ENCODE measurements at places on chromosomes 3 and 15.

DNA sequence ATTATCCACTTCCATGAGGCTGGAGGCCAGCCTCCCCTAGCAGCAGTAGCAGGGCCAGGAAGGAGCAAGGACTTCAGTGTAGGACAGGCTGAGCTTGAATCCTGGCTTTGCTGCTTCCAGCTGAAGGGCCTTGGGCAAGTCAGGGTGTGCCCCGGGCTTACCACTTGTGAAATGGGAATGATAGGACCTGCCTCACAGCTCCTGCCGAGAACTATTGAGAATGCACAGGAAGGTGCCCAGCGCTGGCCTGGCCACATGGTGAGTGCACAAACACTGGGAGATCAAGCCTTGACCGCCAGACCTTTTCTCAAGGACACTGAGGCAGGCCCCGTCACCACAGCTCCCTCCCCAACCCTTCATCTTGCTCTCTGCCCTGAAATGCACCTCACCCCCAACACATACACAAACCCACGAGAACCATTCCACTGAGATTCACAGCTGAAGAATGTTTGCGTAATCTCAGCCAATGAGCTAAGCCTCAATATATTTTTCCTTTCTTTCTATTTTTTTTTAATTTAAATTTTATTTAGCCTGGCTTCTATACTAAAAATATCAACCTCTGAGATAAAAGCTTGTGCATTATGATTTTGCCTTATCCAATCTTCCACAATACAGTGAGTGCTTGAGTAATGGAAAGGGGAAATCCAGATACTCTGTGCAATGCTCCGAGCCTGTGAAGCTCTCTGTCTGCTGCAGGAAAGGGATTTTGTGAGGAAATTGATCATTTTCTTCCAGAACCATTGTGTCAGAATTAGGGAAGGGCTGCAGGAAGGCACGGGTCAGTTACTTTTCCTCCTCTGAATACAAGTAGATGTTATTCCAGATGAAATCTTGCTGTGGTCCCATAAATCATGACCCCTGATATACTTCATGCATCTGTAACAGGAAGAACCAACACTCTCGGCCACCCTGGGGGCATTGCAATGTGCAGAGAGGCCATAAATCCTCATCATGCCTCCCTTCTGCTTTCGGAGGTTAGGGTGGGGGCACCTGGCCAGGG lies 193.9 kb downstream of the TLE3 start:
- no peak for DNase-seq

DNA sequence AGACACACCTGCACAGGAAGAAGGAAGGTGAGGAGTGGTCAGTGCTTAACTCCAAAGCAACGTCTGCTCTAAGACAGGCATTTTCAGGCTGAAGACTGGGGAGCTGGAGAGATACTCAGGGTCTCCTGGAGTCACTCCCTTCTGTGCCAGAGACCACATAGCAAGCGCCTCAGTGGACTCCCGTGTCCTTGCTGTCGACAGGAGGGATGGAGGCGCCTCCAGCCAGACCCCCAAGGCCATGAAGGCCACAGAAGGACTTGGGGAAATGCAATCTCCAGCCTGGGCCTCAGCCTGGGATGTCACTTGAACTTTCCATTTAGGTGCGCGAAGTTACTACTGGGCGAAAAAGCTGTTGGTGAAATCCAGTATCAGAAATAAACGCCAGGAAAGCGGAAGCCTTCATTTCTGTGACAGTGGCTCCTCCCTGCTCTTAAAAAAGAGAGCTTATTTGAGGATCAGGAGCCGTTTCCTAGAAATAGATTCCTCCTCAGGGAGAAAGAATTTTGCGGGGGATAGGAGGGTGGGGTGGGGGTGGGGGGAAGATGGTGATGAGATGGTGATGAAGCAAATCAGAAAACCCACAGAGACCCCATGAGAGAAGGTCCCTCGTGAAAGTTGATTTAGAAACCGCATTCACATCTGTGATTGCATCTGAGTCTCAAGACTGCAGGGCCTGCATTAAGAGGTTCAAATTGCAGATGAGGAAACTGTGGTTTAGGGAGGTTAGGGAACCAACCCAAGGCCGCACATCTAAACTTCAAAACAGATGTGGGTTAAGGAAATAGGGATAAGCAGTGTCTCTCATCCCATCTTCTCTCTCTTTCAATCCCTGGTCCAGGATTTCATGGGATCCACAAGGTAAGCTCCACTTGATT lies 78.8 kb downstream of the ATP2B2 start:
- no peak for DNase-seq

- DNase-seq = no peak
These were observed 73.4 kb downstream of the PLXNA1 start for GRCh38 chr3:127056281-127056680.

GRCh38 chr15:58015565-58015964 lies 49.9 kb downstream of the ALDH1A2 start:
- no peak for DNase-seq

- no peak for DNase-seq
These were observed 24.9 kb downstream of the ALS2CL start for GRCh38 chr3:46668591-46668990.

- DNase-seq = no peak
These were observed 95.5 kb downstream of the TFDP2 start for GRCh38 chr3:142053835-142054234.

DNA sequence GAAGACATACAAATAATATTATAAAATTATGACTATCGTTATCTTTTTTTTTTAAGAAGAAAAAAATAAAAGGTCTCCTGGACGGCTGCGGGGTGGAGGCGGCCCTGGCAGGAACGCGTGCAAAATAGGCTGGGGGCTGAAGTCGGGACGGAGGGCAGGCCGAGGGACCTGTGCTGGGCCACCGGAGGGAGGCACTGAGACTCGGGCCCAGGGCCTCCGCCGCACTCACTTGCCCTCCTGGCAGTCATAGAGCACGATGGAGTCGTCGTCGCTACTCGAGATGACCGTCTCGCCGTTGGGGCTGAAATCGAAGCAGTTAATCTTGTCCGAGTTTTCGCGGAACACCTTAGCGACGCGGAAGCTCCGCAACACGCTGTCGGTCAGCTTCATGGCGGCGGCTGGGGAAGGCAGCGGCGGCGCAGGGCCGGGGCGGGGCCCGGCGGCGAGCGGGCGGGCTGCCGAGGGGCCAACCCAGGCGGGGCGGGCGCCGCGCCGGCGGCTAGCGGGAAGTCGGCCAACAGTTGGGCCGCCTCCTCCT lies 408 bp downstream of the WDR82 start:
- DNase-seq = peak; percentile 38

DNA sequence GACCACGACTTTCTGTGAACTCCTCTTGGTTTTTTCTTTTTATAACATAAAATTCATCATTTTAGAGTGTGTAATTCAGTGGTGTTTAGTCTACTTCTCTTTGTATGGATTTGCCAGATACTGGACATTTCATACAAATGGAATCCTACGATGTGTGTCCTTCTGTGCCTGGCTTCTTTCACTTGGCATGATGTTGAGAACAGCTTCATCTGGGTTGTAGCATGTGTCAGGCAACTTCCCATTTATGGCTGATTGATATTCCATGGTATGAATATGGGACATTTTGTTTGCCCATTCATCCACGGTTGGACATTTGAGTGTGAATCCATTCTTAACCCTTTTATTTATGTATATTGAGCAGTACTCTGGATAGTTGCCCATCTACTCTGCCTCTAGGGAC lies 82.7 kb upstream of the KLF13 start:
- no peak for DNase-seq

GRCh38 chr3:146469150-146470017 lies at the start of gene PLSCR2:
Gene PLSCR2, minus strand, starts transcription at chr3:146469561. Its CDS starts 9,657 bp downstream, at chr3:146459904.
- DNase-seq = peak; percentile 45

DNA sequence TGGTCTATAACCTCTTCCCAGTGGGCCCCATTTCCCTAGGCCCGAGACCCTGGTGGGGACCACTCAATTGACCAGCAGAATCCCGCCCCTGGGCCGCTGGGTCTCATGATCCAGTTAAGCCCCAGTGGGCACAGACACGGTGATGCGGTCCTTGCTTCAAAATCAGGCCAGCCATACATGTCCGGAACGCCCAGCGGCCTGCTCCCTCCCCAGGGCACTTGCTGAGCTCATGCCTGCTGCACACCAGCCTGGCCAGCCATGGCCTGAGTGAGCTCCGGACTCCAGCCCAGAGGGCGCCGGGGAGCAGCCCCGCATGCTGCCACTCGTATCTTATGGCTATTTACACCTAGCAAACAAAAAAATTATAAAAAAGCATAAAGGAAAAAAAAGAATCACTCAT lies 34.4 kb upstream of the IQSEC1 start:
- no peak for DNase-seq

DNA sequence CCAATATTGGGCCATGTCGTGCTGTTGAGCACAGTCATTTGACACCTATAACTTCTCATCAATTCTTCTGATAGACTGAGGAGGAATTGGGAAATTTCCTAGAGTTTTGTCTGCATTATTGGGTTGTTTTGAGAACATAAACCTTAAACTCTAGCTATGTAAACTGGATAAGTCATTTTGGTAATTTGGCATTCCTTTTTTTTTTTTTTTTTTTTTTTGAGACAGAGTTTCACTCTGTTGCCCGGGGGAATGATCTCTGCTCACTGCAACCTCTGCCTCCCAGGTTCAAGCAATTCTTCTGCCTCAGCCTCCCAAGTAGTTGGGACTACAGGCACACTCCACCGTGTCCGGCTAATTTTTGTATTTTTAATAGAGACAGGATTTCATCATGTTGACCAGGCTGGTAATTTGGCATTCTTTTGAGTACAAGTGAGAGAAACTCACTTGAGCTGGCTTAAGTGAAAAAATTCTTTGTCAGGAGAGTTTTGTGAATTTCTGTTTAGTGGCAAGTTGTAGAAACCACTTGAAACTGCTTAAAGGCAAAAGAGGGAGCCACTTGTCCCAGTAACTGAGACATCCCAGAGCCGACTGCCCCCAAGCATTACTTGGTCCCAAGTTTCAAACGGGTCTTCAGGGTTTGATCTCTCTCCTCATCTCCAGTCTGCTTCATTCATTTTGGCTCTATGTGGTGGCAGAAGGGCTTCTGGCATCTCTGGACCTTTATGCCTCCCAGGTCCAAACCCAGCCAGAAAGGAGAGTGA lies 34.9 kb downstream of the FLNB start:
- DNase-seq = no peak

DNA sequence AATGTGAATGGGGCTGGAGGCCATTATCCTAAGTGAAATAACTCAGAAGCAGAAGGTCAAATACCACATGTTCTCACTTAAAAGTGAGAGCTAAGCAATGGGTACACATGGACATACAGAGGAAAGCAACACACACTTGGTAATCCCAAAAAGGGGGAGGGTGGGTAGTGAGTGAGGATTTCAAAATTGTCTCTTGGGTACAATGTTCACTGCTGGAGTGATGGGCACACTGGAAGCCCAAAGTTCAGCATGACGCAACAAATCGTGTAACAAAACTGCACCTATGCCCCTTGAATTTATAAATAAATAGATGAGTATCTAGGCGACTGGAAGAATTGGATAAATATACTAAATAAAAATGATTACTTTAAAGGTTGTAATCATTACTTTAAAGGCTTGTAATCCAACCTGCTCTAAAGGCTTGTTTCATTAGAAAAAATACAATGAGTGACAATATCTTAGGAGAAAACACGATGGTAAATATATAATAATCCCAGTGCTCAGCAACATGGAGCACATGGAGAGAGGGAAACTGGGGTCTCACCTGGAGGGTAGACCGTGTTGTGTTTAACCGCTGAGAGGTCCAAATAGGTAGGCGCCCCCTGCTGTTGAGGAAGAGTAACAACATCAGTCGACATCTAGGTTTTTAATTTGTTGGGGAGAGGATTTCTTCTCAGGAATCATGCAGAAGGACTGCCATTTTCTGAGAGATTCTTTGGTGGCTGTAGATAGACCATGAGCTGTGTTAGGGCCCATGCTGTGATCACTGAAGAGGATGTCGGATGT lies 78.5 kb upstream of the ROBO1 start:
- DNase-seq = no peak

DNA sequence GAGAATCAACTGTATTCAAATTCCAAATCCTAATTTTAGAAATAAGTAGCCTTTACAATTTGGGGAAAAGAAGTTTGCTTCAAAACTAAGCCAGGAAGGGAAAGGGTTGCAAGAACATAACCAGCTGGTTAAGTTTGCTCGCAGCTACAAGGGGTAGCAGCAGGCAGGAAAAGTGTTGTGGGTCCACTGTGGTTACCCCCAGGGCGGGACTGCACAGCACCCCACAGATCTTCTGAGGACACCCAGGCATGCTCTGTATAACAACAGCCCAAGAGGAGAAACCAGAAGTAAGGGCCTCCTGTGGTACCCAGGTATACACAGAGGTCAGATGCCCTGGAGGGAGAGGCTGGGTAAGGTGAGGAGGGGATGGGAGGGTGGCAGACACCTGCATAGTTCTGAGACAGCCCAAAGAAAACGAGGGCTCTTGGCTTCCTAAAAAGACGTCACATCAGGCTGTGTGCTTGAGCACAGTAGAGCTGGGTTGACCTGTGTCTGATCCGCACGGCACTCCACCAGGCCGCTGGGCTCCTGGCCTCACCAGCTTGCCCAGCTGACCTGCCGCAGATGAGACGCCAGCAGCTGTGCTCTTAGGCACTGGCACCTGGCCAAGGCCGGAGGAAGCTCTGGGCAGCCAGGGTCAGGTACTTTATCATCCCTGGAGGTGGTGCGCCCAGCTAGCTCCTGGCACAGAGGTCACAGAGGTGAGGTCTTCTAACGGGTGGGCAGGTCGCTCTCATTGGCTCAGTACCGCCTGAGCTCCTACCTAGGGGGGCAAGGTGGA lies 81.8 kb upstream of the SNRPA1 start:
- DNase-seq = no peak

DNA sequence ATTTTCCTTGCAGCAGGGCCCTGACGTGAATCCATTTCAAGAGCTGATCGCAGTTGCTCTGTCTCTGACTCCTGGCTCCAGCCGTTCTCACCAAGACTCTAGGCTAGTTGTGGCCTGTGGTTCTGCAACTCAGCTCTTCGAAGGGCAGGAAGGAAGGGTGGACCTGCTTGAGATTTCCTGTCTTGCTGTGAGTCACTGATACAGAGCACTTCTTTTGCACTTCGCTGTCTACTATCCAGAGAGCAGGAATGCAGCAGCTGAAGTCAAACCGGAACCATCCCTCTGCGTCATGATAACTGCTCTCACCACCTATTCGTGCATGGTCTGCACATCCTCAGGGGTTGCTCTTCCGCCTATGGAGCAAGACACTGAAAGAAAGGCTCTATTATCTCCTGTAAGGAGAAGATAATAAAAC lies 59.7 kb downstream of the RAP2B start:
- peak; percentile 28 for DNase-seq

- DNase-seq = no peak
These were observed 6.5 kb downstream of the MCTP2 start for GRCh38 chr15:94237903-94238302.

GRCh38 chr3:171099911-171100310 lies 73.4 kb upstream of the SLC2A2 start:
- DNase-seq = no peak

DNA sequence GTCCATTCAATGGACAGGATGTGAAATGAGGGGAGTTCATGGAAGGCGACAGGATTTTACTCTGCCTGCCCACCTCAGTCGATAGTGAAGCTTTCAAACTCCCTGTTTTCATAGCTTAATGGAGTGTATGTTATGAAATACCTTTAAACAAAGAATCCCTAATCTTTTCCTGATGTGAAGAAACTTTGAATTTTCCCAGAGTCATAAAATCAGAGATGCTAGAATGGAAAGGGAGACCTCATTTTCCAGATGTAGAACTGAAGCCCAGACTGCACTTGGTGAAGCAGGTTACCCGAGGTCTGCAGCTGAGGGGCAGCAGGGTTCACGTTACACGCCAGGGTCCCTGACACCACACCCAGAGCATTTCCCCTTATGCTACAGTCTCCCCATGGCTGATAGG lies 34.7 kb upstream of the LACTB start:
- no peak for DNase-seq
